Activated CD4-positive, CD25-positive, alpha-beta regulatory T cell (primary cell): ENCODE measurements at places on chromosomes 6 and 20.

GRCh38 chr6:64221776-64222175 lies 586.2 kb downstream of the PHF3 start:
- DNase-seq = no peak

DNA sequence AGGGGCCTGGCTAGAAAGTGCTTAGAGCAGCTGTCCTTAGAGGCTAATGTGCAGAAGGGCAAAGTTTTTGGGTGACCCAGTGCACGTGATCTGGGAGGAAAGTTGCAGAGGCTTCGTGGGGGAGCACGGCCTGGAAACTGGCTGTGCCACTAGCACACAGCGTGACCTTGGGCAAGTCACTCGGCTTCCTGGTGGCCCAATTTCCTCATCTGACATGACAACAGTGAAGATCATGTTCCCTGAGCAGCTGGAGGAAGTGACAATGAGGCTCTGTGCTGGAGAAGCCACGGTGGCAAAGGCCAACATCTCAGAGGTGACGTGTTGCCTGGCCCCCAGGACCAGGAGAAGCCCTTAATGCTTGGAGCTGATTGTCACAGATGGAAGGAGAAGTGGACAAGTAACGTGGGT lies 99.5 kb downstream of the FOXC1 start:
- DNase-seq = no peak

GRCh38 chr6:101296169-101296960 lies 97.1 kb upstream of the GRIK2 start:
- no peak for DNase-seq

DNA sequence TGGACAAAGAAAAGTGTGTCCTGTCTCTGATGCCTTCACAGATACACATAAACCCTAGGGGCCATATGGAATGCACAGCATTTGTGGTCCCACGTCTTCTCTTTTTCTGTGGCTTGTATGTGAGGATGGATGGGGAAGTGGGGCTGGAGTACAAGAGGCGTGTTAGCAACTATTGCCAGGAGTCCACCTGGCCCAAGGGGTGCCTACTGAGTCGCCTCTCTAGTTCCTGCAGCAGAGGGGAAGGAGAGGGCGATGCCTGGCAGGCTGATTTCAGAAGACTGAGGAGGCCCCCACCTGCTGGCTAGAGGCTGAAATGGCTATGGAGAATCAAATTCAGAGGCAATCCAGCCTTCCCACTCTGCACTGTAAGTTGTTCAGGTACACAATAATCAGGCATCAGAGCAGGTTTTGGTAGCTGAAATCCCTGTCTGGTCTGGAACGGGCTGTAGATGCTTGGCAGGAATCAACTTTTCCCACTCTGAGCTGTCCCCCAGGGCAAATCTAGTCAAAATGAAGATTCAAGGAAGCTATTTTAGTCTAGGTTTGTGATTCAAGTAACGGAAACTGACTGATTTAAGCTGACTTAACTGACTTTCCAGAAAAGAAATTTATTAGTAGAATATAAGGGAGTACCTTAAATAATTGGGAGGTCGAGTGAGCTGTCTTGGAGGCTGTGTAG lies 14.9 kb upstream of the PPARD start:
- DNase-seq = peak; percentile 48

DNA sequence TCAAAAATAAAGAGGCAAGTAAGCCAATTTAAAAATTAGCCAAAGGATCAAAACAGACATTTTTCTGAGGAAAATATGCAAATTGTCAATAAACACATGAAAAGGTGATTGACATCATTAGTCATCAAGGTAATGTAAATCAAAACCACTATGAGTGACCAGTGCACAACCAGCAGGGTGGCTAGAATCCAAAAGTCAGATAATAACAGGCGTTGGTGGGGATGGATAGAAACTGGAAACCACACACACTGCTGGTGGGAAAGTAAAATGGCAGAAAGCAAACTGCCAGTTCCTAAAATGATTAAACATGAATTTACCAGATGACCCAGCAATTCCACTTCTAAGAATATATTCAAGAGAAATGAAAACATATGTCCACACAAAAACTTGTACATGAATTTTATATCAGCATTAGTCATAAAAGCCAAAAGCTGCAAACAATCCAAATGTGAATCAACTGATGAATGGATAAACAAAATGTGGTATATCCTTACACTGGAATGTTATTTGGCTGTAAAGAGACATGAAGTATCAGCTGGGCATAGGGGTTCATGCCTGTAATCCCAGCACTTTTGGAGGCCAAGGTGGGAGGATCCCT lies 74.8 kb upstream of the MBOAT1 start:
- no peak for DNase-seq
